ENCODE measurements at places on chromosomes 12 and 14. TPM values are rescaled to one million over a fixed set of nuclear protein-coding genes. Genes with fewer than 3 reads are reported as not detected.

The CD163 gene
- total RNA-seq = 0.26 TPM

The ITGB7 gene
- total RNA-seq = 0.50 TPM

The DIO2 gene
- 3.3 TPM for total RNA-seq

The PMCH gene
- not detected for total RNA-seq

The ASIC1 gene
- 1.8 TPM for total RNA-seq
